ENCODE measurements at places on chromosomes 6 and 20. TPM values are rescaled to one million over a fixed set of nuclear protein-coding genes. Genes with fewer than 3 reads are reported as not detected.

The OPN5 gene
- not detected for total RNA-seq

The MLN gene
- not detected for total RNA-seq

The C6orf163 gene
- 5.9 TPM for total RNA-seq

The SNPH gene
- 2.4 TPM for total RNA-seq

The TEAD3 gene
- total RNA-seq = 27.3 TPM

The IYD gene
- 0.92 TPM for total RNA-seq

The BPIFB6 gene
- total RNA-seq = not detected

The TOX2 gene
- total RNA-seq = not detected

The SPATA2 gene
- total RNA-seq = 16.0 TPM

The NMBR gene
- total RNA-seq = not detected

DNA sequence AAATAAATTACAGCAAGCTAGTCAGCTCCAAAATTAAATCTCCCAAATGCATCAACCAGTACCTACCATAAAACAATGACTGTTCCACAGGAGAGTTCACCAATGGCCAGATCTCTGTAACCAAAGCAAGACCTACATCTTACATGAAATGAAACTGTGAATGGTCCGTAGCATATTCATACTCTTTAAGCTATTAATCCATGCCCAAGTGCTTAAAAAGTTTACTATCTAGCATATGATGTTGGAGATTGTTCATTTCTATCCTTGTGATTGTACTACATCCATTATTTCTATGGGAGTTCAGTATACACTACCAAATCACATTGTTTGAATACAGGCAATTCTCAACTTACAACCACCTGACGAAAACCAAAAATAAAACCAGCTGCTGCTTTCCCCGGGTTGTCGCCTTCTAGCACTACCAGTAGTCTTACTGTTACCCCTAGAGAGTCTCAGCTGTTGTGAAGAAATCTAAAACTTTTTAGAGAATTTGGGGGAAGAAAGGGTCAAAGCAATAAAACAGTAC, 38.0 kb downstream of the HIVEP2 start:
- DNase-seq = no peak

DNA sequence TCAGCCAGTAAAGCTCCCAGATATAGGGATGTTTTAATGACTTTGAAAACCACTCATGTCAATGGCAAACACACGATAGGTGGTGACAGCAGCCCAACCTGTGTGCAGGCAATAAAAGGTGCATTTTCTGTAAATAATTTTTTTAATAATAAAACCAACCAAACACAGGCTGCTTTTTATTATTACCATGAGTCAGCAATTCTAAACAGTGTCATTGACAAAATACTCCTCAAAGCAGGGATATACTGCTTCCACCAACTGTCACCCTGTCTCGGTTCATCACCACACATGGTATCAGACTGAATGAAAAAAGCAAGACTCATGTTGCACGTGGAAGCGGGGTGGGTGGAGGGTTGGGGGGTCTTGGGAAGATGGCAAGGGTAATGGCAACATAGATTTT, 195.9 kb downstream of the ANKRD60 start:
- DNase-seq = no peak

GRCh38 chr20:56249244-56249955, 868 bp downstream of the MC3R start:
- DNase-seq = peak; percentile 4

DNA sequence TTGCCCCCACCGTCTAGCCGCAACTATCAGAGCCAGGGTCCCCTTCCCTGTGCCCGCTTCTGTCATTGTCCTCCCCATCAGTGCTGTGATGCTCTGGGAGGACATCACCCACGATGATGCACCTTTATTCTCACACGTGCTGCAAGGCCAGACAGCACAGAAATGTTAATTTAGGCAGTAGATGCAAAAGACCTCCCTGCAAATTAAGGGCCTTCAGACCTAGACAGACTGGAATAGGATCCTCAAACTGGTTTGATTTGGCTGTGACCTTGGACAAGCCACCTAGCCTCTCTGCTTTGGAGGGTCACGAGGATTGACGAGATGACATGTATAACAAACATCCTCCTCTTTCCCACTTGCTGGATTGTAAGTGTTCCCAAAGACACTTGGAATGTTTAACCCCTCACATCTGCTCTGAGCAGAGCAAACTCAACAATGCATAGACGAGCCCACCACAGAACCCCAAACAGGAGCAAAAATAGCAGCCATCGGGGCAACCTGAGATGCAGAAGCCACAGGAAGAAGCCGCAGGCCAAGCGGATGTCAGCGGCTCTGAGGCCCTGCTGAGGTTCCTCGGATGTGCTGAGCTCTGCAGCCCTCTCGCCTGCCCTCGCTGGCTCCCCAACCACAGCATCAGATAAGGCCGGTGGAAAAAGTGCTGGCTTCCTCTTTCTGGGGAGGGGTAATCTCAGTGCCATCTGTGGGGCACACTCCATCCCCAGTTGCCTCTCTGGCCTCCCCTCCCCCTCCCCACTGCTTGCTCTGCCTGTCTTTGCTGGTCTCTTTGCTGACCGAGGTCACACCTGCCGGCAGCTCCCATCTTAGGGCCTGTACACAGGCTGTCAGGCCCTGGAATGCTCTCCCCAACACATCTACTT, 35.3 kb downstream of the TOX2 start:
- no peak for DNase-seq

DNA sequence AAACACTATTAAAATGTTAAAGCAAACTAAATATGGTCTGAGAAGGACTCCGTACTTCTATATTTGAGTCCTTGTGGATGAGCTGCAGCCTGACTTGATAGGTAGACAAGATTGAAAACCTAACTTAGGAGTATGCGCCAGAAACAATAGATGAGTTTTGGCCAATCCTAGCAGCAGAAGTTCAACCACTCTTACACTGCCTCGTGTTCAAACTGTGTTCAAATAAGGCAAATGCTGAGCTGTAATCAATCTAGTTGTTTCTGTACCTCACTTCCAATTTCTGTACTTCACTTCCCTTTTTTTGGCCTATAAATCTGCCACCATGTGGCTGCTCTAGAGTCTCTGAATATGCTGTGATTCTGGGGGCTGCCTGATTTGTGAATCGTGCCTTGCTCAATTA, 13.2 kb upstream of the SERINC1 start:
- DNase-seq = no peak

DNA sequence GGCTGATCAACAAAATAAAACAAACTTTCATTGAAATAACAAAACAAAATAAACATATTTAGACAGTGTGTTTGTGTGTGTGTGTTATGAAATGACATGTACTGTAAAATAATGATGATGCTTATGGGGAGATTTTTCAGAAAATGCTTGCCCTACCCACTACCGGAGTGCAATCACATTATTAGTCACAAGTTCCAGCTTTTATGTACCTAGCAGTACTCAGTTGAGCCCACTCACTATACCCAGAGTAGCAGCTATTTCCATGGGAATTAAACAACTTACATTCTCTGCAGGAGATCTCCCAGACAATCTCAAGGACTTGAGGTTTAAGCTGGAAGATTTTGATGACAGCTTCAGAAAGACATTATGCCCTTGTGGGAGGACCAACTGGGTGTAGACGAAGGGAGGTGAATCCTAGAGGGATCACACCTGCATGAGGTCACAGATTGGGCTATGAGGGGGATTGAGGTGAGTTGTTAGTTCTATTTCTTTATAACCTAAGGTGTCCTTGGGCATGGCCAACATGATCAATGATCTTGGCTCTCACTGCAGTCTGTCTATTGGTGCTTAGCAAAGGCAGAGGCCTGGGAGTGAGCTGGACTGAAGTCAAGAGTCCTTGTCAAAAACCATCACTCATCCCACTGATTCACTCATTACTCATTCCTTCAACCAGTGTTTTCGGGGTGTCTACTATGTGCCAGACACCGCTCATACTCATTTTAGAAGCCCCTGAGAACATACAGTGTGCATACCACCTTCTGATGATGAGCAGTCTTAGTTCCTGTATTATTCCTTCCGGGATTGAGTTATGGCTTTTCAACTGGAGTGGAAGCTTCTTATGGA, 6.7 kb upstream of the CLIC5 start:
- DNase-seq = no peak

- DNase-seq = peak; percentile 40
Observed at GRCh38 chr6:27293436-27294098, 18.5 kb downstream of the POM121L2 start.

- DNase-seq = no peak
Observed at GRCh38 chr6:141484711-141485110, 648.0 kb upstream of the GJE1 start.

DNA sequence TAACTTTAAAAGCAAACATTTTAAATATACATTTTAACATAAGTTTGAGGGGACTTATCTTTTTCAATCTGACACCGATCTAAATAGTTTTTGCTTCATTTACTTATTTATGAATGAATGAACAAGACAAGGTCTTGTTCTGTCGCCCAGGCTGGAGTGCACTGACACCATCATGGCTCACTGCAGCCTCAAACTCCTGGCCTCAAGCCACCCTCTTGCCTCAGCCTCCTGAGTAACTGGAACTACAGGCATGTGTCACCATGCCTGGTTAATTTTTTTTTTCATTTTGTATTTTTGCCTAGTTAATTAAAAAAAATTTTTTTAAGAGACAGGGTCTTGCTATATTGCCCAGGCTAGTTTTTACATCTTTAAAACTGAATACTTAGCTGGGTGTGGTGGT, 25.4 kb downstream of the FBXO9 start:
- no peak for DNase-seq

GRCh38 chr20:7994809-7995208, 24.8 kb downstream of the TMX4 start:
- no peak for DNase-seq

DNA sequence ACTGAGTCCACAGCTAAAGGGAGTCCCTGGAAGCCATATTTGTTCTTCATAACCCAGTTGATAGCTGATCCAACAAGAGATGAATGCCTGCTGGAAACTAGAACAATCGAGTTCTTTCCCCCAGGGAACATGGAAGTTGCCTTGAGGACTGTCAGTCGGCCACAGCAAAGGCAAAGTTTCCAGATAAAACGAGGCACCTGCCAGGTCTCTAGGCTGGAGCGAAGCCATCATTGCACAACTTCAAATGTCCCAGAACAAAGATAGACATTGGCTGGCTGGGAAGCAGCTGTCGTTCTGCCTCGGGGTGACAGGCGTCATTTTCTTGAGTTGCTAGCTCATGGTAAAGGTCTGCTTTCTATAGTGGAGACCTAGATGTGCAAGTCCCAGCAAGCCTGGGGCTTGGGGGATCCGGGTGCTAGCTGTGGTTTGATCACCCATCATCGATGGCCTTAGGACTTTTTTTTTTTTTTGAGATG, 184.4 kb upstream of the ZNF217 start:
- DNase-seq = no peak

- no peak for DNase-seq
Observed at GRCh38 chr6:154399097-154399496, 42.5 kb upstream of the IPCEF1 start.

DNA sequence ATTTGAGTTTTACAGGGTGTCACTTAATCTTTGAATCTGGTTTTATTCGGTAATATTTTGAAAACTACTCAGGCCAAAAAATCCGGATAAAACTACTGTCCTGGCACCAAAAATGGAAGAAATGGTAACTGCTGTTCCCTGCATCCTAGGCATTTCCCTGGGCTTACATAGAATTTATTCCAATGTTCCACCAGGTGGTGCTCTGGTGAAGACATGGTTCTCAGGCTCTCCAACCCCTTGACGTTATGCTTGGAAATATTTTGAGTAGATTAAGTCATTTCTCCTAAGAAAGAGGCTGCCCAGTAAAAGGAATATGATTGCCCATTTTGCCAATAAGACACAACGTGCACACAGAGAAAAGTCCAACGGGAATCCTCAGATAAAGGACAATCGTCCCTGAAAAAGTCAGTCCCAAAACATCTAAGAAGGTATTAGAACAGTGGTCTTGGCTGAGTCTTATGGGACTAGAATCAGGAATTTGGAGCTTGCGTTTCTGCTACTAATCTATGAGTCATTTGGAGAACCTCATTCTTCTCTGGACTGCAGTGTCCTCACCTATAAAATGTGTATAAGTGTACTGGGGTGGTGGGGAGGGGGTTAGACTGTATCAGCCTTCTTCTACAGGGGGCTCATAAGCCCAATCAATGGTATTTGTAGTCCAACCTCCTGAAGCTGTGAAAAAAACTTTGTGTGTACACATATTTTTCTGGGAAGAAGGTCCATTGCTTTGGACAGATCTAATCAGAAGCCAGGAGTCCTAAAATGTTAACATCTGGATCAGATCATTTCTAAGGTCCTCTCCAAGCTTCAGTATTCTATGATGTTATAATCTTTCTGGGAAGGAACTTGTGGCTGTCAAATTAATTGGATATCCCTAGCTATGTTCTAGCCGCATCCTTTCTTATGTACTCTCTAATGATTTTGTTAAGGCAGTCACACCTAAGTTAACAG, 131.0 kb upstream of the BMP2 start:
- peak; percentile 34 for DNase-seq

DNA sequence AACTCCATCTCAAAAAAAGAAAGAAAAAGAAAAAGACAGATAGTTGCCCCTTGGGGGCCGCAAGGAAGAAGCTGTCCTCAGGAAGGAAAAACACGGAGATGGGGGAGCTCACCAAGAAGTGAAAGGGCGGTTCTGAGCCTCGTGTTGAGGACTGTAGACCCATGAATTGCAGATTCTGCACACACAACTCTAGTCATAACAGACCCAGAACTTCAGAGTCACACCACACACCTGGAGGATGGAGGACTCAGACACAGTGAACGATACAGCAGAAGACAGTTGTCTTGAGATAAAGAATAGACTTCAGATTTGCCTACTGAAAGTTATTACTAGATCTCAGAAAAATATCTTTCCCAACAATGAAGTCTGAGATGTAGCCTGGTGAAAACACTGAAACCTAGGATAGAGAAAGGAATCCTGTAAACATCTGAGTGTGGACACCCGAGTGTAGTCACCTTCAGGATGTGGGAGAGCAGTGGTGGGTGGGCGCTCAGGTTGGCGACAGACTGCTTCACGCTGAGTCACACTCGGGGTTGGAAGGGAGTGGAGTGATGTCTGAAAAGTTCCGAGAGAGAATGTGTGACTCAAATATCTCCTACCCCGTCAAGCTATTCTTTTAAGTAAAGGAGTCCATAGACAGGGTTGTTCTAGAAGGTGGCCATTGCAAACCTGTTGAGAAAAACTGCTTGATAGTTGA, 88.1 kb downstream of the MAP3K4 start:
- DNase-seq = no peak

GRCh38 chr6:131946992-131947955, 3.9 kb downstream of the CCN2 start:
- DNase-seq = no peak

DNA sequence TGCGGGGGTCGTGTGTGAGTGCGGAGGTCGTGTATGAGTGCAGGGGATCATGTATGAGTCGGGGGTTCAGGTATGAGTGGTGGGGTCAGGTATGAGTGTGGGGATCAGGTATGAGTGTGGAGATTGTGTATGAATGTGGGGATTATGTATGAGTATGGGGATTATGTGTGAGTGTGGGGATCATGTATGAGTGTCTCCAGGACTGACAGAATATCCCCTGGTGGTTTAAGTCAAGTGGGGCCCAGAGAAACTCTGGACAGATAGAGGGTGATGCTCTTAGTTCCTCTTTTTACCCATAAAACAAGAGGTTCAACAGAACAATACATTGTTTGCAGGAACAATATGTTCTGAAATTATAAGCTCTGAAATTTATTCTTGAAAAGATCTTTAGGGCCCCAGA, 131.9 kb downstream of the UST start:
- DNase-seq = no peak

GRCh38 chr20:29409833-29410805, 1847.3 kb upstream of the DEFB115 start:
- no peak for DNase-seq

- no peak for DNase-seq
Observed at GRCh38 chr6:97687916-97688315, 404.9 kb upstream of the MMS22L start.

Data from Calu3 (cell line).